ENCODE measurements at places on chromosomes 3 and 15.
A peak's percentile ranks its signal among the peaks of the same experiment; 100 is the strongest.

DNA sequence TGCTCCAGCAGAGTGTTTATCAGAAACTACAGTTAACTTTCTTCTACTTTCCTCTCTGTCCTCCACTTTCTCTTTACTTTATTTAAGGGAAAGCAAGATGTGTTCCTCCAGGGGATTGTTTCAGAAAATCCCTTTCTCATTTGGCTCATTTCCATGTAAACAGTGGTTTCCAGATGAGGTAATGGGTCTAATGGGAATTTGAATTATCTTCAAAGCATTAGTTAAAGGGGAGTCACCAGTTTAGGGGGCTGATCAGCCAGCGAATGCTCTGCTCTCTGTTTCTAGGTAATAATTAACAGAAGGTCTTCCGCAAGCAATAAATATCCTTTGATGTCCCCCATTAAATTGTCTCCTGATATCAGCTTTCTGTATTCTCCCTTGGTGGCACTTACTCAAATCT is 30.4 kb upstream of the ZNF639 start:
- DNase-seq, result no peak

GRCh38 chr3:184880276-184881019 is 68.5 kb downstream of the VPS8 start:
- DNase-seq, result no peak

DNA sequence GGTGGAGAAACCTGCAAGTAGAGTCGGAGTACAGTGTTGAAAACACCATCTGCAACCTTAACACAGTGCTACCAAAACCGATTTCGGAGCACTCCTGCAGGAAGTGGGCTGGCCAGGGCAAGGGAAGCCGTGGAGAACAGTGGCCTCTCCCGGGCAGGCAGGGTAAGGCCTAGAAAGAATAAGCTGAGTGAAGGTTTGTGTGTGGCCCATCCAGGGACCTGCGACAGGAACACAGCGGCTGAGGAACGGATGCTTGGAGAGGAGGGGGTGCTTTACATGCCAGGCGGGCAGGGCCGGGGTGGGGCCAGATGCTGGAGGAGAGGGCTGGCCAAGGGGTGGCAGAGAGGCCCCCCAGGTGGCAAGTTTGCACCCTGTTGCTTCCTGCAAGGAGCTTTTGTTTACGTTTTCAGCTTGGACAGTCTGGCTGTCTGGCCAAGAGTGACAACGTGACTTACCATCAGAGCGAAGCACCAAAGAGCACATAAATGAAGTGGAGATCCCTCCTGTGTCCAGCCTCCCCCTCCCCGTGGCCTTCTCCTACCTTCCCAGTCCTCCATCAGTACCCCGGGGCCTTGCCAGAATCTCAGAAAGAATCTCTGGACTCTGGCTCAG is 156.5 kb downstream of the PGPEP1L start:
- DNase-seq, result peak; percentile 72

- peak; percentile 53 for DNase-seq
Measured at GRCh38 chr3:139534455-139534812, 5.1 kb downstream of the RBP1 start.

DNA sequence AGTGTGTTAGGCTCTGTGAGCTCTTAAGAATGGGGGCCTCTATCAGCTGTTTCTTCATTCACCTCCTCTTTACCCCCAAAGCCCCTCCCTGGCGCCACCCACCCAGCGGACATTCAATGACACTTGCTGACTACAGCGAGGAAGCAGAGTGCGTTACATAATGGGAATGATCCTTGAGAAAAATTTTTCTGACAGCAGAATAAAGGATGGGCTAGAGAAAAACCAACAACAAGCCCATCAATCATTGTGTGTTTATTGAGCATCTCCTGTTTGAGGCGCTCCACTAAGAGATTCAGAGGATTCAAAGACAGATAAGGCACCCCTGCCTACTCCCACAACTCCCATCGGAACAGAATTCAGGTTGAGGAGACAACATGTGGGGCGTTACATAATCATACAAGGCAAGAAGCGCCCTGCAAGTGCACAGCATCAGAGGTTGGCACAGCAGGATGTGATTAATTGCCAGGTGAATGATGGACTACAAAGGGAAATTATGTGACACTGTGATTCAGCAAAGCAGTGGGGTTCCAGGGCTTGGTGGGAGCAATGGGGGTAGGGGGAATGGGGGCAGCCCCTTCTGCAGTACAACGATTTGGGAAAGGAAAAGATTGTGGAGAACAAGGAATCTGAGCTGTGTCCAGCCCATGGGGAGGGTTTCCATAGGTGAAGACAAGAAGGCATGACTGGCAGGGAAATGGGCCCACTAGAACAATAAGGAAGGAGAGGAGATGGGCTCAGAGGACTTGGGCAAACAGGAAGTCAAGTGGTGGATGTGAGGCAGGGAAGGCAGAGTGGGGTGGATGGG is 141.3 kb upstream of the ATP2B2 start:
- DNase-seq, result no peak

Data from ELR (cell line).